T-helper 17 cell (primary cell): ENCODE measurements at places on chromosomes 4 and X.
A peak's percentile ranks its signal among the peaks of the same experiment; 100 is the strongest.

DNA sequence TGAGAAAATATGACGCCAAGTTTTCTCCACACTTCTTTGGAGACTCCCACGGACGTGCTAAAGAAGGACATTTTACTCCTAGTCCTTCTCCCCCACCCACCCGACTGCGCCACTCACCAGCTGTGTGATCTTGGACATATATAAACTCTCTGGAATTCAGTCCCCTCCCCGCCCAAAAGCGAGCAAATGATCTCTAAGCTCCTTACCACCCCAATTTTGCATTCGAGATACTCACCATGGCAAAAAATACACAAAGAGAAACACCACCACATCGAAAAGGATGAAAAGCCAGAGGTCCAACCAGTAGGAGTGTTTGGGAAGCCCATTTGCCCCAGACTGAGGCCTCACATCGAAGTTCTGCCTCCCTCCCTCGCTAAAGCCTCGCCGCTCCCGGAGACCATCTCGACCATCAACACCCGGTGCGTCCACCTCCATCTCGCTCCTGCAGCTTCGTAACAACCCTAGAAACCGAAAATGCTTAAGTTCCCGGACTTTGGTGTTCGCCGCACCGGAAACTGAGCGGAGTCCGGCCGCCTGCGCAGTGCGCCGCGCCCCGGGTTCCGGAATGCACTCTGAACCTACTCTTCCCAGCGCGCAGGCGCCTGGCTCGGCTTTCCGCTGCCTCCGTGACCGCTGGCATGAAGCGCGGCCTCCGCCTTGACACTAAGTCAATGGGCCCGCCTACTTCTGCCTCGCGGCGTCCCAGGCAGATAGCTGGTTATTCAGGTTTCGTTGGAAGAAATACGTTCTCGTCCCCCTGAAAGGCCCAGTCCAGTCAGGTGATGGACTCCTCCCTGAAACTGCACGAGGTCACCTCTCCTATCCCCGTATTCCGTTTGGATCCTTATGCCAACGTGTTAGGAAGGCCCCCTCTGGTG, 21.6 kb downstream of the FABP2 start:
- peak; percentile 81 for DNase-seq

GRCh38 chr4:118881512-118882146, 7.0 kb upstream of the SYNPO2 start:
- no peak for DNase-seq

- no peak for DNase-seq
Observed at GRCh38 chr4:48862661-48863060, 31.8 kb downstream of the OCIAD1 start.

- no peak for DNase-seq
Observed at GRCh38 chr4:182252220-182252619, 9.0 kb downstream of the TENM3 start.

DNA sequence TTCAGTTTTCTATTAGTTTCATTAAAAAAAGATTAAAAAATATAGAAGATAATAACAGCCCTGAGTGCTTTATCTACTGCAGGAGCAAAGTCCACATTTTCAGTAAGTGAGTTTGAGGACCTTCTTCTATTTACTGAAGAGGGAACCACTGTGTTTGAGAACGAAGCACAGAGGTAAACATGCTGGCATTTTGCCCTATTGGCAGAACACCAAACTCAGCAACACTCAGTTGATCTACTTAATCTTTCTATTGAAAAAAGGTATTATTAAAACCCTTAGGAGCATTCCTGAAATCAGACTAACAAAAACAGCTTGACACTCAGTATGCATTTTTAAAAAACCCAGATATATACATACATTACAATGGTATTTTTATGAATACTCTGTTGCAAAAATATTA, 1496.7 kb downstream of the TECRL start:
- DNase-seq: no peak

GRCh38 chrX:8190341-8190830, 19.3 kb upstream of the VCX2 start:
- DNase-seq: no peak

DNA sequence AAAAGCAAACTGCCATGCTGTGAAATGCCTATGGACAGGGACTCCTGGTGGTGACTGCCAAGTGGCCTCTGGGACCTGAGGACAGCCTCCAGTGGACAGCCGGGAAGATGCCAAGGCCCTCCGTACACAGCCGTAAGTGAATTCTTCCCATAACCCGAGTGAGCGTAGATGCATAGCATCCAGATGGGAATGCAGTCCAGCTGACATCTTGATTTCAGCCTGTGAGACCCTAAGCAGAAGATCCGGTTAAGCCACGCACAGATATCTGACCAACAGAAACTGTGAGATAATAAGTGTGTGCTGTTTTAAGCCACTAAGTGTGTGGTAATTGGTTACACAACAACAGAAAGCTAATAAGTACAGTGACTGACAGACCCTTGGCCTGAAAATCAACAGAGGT, 55.9 kb downstream of the TMEM156 start:
- no peak for DNase-seq

GRCh38 chr4:96164814-96165351, 325.0 kb downstream of the PDHA2 start:
- DNase-seq: no peak

GRCh38 chr4:89483833-89484232, 176.2 kb upstream of the GPRIN3 start:
- no peak for DNase-seq

- no peak for DNase-seq
Observed at GRCh38 chr4:78047366-78047765, 9.8 kb upstream of the FRAS1 start.

DNA sequence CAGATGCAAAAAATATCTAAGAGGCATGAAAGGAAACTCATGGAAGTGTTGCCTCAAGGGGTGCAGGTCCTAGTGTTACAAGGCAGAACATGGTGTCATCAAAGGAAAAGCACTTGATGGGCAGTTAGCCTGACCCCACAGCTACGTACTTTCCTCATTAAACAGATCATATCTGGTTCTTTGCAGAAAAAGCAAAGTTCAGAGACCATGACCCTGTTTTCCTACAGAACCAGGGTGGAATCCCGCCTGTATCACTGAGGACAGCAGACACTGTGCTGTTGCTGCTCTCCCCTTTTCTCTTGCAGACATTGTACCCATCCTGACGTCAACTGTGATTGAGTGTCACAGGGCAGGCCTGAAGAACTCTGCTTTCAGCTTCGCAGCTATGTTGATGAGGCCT, 91.7 kb downstream of the RFC1 start:
- DNase-seq: no peak

DNA sequence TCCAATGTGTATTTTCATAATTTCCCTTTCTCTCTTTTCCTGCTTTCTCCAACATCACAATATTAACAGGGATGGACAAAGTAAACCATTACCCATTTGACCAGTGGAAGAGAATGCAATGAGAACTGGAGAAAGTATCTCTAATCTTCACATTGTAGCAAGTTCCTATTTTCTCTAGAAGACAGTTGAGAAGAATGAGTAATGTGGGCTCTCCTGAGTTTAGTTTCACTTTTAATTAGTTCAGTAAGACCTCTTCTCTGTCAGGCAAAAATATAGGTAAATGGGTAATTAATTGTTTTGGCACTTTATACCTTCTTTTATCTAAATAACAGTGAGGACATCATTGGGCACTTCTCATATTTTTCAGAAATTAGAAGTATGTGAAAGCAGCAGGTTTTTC, 602.0 kb downstream of the GLUD2 start:
- DNase-seq: no peak

GRCh38 chr4:149465955-149466354, 349.7 kb downstream of the IQCM start:
- no peak for DNase-seq

DNA sequence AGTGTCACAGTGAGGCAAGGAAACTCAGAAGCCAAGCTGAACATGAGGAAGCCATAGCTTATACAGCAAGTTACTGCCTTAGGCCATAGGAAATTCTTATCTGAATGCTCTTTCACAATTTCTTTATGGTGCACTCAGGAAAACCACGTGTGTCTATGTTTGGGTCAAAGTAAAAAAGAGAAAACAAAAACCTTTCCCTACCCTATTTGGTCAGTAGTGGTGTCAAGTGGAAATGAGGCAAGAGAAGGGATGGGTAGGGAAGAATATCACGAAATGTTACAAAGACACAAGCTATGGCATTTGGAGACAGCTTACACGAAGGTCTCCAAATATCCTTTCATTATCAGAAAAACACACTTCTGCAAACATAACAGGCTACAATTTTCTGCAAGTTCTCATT, 83.4 kb upstream of the INPP4B start:
- DNase-seq: no peak

DNA sequence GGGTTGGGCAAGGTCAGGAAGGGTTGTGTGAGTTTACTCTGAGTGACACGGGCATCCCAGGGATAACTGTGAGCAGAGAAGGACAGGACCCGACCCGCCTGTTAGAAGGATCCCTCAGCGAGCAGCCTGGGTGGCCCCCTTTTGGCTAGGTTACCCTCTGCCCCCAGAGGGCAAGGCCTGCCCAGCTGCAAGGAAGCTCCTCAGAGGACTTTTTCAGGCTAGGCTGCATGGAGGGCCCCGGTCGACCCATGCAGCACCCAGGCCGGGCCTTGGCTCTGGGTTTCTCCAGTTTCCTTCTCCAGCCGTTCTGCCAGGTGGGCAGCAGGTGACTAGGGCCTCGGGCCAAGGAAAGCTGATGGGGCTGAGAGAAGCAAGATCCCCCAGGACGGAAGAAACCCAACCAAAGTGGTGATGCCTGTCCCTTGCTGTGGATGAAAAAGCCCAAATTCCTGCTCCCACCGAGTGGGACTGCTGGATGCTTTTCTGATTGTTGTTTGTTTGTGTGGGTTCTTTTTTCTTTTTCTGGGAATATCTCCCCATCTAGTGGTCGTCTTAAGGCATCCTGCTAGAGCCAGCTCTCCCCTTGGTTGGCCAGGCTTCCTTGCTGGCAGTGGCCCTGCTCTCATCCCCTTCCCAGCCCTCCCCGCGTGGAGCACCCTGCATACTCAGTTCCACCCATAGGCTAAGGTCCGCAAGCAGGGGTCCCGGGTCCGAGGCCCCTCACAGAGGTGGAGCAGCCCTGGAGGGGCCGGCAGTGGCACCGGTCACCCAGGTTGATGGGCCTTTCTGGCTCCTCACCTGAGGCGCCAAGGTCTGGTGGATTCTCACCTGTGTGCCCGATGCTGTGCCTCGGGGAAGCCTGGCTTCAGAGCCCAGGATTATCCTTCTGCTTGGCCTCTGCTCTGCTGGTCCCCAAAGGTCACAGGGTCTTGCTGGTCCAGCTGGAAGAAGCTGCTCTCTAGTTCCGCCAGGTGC, 1.8 kb downstream of the ZFP92 start:
- DNase-seq: no peak

GRCh38 chr4:182222766-182223165, 20.4 kb upstream of the TENM3 start:
- DNase-seq: no peak

DNA sequence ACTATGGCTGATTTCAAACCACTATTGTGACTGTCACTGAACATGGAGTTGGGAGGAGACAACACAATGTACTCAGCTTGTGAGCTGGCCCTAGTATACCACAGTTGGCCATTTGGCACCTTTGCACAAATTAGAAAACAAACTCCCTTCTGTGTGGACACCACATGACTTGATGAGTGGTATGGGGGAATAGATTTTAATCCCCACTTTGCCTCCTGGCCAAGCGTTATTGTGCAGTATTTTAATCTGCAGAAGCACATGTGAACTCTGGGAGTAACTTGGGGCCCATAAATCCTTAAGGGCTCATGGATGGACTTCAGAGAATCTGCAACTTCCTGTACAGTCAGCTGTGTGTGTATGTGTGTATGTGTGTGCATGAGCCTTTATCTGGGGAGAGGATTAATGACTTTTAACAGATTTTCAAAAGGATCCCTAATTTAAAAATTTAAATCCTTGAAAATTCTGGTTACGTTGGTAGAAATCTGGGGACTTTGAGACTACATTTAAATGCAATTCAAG, 105.0 kb upstream of the PAQR3 start:
- DNase-seq: no peak

- DNase-seq: no peak
Observed at GRCh38 chr4:80268081-80268823, 1.8 kb downstream of the FGF5 start.

GRCh38 chr4:113447061-113447460, 314.5 kb downstream of the CAMK2D start:
- no peak for DNase-seq

GRCh38 chr4:185424905-185425646, 688 bp downstream of the UFSP2 start:
- no peak for DNase-seq

DNA sequence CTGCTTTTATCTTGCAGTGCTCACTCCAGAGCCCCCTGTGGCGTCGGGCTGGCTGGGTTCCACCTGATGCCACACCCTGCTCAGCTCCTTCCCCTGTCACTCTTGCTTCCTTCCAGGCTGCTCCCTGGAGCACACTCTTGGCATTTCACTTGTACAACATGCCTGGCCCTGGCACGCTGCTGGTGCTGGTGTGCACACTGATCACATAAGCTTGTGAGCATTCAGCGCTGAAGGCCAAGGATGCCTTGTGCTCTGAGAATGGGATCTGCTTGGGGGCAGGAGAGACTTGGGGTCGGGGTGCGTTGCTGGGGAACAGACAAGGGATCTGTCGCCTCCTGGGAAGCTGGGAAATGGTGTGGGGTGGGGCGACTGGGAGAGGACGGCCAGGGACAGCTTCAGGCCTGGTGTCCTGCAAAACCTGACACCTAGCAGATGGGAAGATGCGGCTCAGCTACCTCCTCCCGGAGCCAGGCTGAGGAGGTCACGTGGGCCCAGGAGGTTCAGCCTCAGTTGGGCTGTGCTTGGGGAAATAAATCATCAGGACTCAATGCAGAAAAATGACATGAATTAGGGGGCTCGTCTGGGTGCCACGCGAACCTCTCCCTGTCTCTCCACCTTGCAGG, 108.5 kb downstream of the PHKA2 start:
- no peak for DNase-seq

- DNase-seq: no peak
Observed at GRCh38 chr4:148103597-148104355, 338.4 kb downstream of the NR3C2 start.

DNA sequence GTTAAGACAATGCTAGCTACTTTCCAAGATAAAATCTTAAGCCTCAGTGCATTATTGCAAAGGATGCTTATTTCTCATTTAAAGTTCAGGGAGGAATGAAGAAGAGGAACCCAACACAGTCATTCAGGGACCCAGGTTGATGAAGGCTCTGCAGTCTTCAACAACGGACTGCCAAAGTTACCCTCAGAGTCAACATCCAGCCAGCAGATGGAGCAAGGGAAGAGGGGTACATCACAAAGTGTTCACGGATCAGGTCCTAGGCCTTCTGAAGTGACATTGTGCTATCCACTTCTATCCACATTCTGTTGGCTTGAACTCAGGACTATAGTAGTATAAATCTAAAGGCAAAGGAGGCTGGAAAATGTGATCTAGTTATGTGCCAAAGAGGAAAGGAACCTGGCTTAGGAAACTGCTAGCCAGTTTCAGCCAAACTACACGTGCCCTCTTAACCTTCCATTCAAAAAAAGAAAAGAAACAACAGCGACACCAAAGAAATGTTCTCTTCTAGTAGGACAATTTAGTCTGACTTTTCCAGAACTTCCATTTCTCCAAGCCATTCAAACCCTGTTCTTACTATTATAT, 28.8 kb downstream of the NKX6-1 start:
- no peak for DNase-seq
